ENCODE measurements at places on chromosomes 2 and 18.
A peak's percentile ranks its signal among the peaks of the same experiment; 100 is the strongest.

- no peak for DNase-seq
These were observed 77.8 kb upstream of the B3GNT2 start for GRCh38 chr2:62118160-62118559.

DNA sequence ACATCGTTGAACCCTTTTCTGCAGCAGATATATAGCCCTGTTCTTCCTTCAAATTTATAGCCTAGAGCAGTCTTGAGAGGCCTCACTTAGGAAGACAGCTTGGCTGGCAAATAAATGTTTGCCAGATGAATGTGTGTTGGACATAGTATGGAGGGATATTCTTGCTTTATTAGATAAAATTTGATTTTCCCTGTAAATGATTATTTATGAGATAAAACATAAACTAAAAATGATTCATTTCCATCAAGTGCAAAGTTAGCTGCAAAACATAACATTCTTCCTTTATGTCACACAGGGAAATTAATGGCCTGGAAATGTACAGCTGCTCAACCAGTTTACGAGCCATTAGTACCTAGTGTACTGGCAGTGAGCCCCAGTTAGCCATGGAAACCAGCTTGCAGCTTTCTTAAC, 82.5 kb downstream of the LIMS1 start:
- DNase-seq: no peak

GRCh38 chr2:28978606-28979005, 2.5 kb upstream of the TOGARAM2 start:
- DNase-seq: no peak

GRCh38 chr2:206471524-206472062, 28.3 kb downstream of the ADAM23 start:
- no peak for DNase-seq

GRCh38 chr18:79942211-79942610, 9.2 kb downstream of the SLC66A2 start:
- DNase-seq: no peak

DNA sequence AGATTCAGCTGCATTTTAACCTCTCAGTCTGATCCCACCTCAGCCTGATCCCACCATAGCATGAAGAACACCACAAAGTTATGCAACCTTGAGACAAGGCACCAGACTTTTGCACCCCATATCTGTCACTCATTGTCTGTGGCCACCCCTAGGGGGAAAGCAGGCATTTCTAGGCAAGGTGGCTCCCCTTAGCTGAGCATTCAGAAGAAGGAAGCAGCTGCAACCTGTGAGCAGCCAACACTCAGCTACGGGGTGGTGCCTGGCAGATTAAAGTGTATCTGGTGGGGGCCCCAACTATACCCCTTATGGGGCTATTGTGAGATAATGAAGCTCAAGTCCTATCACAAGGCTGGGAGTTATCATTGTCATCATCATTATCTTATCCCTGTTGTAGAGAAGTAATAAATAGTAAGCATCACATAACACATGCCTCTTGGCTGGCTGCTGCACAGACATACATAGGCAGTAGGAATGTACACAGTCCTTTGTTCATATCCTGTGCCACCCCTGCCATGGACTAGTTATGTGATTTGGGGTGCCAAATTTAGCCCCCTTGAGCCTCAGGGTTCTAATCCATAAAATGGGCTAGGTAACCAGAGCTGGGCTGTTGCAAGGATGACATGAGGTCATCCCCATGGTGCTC, 20.6 kb upstream of the TMEM163 start:
- no peak for DNase-seq

GRCh38 chr2:31402388-31402787, 12.2 kb downstream of the XDH start:
- no peak for DNase-seq

DNA sequence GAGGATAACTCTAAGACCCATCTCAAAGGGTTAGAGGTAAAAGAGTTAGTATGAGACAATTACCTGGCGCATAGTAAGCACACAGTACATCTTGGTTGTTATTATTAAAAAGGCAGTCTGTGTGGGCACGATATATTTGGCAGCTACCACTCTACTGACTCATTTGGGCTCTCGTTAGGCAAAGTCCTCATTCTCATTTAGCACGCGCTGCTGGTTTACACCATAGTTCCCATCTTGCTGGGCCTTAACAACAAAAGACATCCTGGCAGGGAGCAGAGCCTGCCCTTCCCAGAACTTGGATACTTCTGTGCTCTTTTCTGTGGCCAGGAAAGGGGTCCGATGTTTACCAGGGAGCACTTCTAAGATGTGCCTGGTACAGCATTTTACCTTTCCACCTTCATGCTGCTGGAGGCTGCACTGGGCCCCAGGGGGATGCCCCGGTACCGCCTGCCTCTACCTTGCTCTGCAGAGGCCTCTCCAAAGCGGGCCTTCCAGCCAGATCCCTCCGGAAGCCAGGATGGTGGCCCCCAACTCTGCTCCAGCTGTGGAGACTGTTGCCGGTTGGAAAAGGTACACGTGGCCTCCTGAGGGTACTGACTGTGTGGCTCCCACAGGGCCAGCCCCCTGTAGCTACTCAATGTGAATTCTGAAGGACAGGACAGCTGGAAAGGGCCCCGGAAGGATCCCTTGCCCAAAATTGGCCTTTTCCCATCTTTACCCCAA, 15.0 kb downstream of the GLI2 start:
- no peak for DNase-seq

DNA sequence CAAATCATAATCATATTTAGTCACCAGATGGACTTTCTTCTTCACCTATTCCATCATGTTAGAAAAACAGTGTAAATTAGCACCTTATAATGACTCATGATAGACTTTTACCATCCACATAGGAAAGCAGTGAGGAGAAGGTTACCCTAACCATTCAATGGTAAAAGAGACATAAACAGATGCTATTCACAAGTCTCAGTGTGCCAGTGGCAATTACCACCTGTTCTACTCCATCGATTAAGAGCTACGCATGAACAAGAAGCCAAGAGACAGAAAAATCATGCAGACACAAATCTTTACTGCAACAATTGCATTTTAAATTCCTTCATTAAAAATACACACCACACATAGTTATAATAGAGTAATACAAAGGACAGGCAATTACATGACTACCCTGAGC, 106.7 kb upstream of the CHAC2 start:
- DNase-seq: no peak

GRCh38 chr2:72996117-72996502, 75.4 kb downstream of the SFXN5 start:
- no peak for DNase-seq

- no peak for DNase-seq
These were observed 270.9 kb downstream of the ATAD2B start for GRCh38 chr2:23655934-23656596.

DNA sequence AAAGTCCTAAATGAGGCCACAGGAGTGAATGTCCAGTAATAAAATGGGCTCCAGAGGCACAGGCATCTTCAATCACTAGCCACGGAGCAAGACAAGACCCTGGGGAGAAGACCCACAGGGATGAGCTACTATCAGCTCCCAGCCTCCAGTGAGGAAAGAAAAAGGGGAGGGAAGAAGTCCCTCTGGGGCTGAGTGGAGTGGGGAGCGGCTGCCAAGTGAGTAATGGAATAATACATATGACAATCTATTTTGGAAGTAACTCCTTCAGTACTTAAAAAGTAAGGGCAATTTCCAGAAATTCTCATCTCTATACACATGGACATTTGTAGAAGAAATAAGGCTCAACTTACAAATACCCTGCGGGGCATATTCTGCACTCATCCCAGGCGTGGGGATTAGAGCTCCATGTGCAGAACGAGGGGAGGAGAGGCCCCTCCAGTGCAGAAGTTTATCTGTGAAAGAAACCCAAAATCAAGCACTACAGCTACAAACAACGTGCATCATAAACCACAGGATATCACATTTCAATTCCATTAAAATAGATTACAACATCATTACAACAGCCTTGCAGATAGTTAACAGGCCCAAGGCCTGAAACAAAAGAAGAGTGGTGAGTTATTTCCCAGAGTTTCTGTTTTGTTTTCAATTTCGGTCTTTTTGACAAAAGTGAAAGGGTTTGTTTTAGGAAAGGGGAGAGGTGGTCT, 84.9 kb downstream of the BCL11A start:
- no peak for DNase-seq

- DNase-seq: no peak
These were observed 4.3 kb downstream of the PELI1 start for GRCh38 chr2:64139956-64140355.

GRCh38 chr2:119204525-119204924, 19.1 kb upstream of the STEAP3 start:
- no peak for DNase-seq

DNA sequence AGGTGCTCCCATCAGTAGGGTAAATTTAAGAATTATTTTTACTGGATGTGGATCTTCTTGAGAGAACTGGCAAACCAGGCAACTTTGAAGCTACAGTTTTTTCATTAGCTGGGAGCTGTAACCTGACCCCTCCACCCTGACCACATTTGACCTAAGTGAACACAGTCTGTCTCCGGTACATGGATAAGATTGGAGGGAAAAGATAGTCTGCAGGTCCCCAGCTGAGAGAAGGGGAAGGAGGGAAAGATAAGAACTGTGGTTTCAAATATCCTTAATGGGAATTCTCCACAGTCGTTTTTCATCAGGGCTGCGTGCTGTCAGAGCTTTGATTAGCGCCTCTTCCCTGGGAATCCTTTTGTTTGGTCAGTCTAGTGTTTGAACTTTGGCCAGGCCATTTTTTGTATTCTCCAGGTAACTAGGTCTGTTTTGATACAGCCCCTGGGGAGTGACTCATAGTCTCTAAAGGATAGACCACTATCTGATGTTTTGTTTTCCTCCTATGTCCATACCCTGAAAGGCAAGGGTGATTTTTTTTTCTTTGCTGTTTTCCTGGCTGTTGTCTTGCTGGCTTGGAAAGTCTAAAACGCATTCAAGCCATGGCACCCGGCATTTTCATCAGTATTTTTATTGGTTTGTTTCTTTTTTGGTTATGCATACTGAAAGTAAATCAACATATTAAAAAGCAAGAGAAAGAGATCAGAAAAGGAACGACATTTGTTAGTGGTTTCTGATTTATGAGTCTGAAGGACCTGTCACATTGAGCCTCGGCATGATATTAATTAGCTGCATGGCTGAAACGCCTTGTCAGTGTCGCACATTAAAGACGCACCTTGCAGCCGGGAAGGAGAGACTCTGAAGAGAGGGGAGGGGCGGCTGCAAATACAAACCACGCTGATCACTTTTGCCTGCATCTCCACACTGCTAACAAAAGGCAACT, 183.4 kb upstream of the FN1 start:
- no peak for DNase-seq

DNA sequence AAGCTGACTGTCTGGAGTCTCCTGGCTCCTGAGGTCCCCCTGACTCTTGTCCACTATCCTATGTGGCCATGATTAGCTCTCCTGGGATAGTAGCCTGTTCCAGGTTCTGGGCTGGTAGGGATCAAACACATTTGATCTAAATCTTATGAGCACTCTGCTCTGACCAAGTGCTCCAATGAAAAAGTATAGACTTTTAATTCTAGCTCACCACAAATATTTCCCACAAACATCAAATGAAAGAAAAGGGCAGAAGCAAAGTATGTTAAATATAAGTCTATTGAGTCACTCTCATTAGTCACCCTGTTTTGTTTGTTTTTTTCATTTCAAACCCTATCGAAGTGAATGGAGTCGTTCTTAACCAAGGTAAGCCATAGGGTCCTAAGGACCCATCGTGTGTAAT, 39.7 kb upstream of the NEDD4L start:
- DNase-seq: no peak

DNA sequence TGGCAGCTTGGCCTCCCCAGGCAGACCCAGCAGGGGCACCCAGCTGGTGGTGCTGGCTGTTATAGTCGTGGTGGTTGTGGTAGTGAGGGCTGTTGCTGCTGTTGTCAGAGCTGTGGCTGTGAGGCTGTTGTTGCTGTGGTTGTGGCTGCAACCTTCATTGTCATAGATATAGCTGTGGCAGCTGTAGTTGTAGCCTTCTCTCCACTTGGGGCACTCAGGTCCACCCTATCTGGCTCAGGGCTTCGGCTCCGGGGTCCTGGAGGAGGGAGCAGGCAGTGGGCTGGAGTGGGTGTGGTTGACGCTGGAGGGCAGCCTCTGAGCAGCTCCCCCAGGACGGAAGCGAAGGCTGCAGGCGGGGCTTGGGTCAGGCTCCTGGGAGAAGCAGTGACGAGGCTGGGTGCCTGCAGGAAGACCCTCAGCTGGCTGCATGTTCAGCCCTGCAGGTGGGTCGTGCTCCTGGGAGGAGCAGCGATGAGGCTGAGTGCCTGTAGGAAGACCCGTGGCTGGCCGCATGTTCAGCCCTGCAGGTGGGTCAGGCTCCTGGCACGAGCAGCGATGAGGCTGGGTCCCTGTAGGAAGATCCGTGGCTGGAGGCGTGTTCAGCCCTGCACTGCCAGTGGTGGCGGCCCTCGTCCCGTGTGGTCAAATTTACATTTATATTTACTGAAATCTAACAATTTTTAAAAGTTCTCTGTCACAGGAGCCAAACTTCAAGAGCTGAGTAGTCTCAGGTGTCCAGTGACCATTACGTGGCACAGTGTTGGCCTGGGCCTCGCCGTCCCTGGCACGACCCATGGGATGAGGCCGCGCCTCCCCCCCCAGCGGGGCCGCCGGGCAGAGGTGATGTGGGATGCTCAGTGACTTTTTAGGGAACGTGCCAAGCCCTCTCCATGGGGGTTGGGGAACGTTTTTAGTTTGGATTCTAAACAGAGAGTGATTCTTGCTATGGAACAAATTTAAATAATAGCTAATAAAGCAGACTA, 79.2 kb upstream of the PXDN start:
- no peak for DNase-seq

GRCh38 chr2:146997945-146998344, 846.9 kb upstream of the ACVR2A start:
- DNase-seq: no peak

GRCh38 chr2:18722101-18722500, 132.7 kb upstream of the NT5C1B start:
- no peak for DNase-seq

- no peak for DNase-seq
These were observed 3.3 kb downstream of the ST6GAL2 start for GRCh38 chr2:106882673-106883072.

DNA sequence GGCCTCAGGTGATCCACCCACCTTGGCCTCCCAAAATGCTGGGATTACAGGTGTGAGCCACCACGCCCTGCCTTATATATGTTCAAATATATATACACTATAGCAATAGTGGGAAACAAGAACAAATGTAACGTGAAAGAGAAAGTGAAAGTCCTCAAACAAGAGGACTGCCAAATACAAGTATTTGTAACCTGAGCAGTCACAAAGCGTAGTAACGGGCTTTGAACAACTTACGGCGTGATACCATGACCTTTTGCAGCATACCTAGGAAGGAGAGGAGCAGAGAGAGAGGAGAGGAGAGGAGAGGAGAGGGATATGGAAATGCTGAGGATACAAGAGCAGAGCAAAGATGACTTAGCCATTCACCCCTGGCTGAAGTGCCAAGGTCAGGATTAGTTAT, 113.8 kb upstream of the RGPD4 start:
- peak; percentile 9 for DNase-seq

DNA sequence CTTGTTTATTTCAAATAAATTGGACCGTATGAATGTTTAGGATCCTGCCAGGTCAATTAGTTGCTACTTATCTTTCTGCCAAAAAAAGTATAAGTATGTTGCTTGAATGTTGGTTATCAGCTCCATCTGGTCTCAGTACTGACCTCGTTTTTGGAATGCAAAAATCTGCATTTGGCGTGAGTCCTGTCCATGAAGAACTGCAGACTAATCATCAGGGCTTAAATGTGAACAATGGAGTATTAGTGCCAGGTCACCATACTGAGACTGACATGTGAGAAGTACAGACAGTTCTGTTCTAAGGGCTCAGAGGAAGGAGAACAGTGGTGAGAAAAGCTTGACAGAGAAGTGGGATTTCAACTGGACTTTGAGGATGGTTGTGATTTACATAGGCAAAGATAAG, 393.1 kb upstream of the SLC14A2 start:
- DNase-seq: no peak

GRCh38 chr2:158740621-158741020, 54.5 kb upstream of the DAPL1 start:
- DNase-seq: no peak

GRCh38 chr2:24163186-24163585, 11.7 kb upstream of the FAM228A start:
- DNase-seq: no peak

Data from activated CD4-positive, alpha-beta T cell treated with anti-CD3 and anti-CD28 coated beads, Interleukin-2, amount 10 ng/mL, durations not matched to agents 7 days and 5 days (primary cell).